A172 (cell line): ENCODE measurements at places on chromosomes 3 and 15. TPM values are rescaled to one million over a fixed set of nuclear protein-coding genes. Genes with fewer than 3 reads are reported as not detected.

Gene SAMD7
- total RNA-seq: not detected in 2 replicates

Gene TMEM158
- total RNA-seq: 95.1 and 111 TPM in 2 replicates

Gene RETNLB
- not detected in 2 replicates for total RNA-seq

Gene SPATA12
- 0.47 and 1.9 TPM in 2 replicates for total RNA-seq

Gene GABRR3
- total RNA-seq: not detected in 2 replicates

Gene CLDN16
- total RNA-seq: 0.02 TPM in 1 of 2 replicates, not detected in the other

- peak; percentile 91 for DNase-seq
These were observed 64.2 kb upstream of the ARL8B start for GRCh38 chr3:5057857-5058324.

DNA sequence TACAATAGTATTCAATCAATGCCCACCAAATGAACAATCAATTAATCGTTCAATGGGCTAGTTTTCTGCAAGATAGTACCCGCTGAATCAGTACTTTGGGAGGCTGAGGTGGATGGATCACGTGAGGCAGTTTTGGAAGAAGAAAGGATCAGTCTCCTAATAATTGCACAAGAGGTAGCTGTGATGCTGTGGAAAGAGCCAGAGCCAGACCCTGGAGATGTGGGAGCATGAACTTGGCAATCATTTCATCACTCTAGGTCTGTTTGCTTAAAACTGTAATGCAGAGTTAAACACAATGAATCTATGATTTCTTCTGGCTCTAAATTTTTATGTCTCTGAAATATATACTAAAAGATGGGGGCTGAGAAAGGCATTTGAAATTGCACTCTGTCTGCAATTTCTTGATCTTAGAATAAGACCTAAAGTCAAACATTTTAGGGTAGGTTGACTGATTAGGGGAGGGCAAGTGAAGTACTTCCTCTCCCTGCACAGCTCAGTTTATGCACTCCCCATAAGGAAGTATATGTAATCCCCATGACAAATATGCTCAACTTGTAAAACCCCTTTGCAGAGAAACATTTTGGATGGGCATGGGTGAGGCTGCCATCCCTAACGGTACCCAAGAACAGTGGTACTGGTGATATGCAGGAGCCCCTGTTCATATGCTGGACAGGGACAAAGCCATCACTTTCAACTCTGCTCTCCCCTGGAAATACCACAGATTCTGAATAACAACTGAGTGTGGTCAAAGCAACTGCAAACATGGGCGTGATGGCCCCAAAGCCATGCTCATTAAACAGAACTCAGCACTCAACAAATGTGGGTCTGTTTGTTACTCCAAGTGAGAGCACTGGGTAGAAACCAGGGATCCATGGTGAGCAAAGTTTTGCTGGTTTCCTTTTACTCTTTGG lies 28.6 kb upstream of the SPATA12 start:
- no peak for DNase-seq

DNA sequence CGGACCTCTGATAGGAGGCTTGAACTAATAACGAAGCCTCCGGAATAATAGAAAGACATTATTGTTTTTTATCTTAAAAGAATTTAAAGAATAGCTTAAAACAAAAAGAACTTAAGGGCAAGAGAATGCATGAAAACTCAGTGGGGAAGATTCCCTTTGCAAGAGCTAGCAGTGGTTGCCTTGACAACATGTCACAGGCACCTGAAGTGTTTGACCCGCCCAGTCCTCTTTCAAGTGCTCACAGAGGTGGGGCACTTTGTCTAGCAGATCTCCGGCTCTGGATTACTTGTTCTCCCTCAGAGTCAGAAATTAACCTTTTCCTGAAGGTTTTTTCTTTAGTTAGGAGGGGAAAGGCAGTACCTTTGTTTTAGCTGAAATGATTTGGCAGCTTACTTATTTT lies 37.8 kb downstream of the LARS2 start:
- no peak for DNase-seq

GRCh38 chr3:13012221-13012691 lies 61.0 kb downstream of the IQSEC1 start:
- peak; percentile 90 for DNase-seq

- DNase-seq: no peak
These were observed 18.2 kb downstream of the FOXB1 start for GRCh38 chr15:60022379-60022741.

GRCh38 chr3:150371741-150372254 lies 36.3 kb upstream of the TSC22D2 start:
- DNase-seq: peak; percentile 100

- no peak for DNase-seq
These were observed 123.2 kb downstream of the AQP9 start for GRCh38 chr15:58261368-58261767.

GRCh38 chr3:40914475-40914874 lies 284.8 kb upstream of the CTNNB1 start:
- DNase-seq: no peak

DNA sequence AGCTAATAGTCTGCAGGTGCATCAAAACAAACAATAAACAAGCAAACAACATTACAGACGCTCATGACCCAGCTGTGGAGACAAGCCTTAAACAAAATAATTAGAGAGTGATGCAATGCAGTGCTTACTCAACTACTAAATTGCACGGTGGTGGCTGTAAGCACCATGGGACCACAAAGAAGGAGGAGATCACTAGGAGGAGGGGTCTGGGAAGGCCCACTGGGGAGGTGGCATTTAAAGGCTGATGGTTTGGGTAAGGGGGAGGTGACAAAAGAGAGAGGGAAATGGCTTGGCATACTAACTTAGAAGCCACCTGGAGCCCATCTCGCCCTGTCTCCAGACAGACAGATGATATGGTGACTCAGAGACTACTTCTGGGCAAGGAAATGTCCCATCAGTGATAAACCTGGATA lies 516.7 kb downstream of the FOXP1 start:
- peak; percentile 46 for DNase-seq
